ENCODE measurements at places on chromosomes 1 and 21. TPM values are rescaled to one million over a fixed set of nuclear protein-coding genes. Genes with fewer than 3 reads are reported as not detected.

The PCBP3 gene
- total RNA-seq, result 2.1 TPM

The CENPL gene
- 5.5 TPM for total RNA-seq

GRCh38 chr21:30194701-30195299 is 21.1 kb downstream of the CLDN8 start:
- no peak for DNase-seq

GRCh38 chr1:207312604-207312920 is 8.9 kb upstream of the CD55 start:
- DNase-seq, result no peak

- no peak for DNase-seq
Measured at GRCh38 chr1:156625436-156626078, 6.3 kb downstream of the HAPLN2 start.

DNA sequence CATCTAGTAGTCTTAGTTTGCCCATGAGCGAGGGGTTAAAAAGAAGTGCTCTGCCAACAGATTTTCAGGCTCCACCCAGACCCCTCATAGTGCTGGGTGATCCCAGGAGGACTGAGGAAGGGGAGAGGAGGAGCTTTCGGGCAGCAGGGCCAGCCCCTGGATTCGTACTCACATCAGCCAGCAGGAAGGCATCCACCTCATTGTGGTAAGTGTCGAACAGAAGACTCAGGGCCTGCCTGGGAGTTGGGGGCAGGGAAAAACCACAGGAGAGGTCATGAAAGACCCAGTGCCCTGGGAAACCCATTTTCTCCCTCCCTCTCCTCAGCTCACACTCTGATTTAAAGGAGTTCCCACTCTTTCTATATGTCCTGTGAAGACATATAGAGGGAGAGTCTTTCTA is 34.9 kb downstream of the PIK3C2B start:
- no peak for DNase-seq

Data from mucosa of gallbladder (tissue), 1 donor.